MCF 10A (cell line): ENCODE measurements at places on chromosomes 2 and 18. TPM values are rescaled to one million over a fixed set of nuclear protein-coding genes. Genes with fewer than 3 reads are reported as not detected.

EPHA4 gene
- 1.9 and 2.0 TPM in 2 replicates for total RNA-seq

DNA sequence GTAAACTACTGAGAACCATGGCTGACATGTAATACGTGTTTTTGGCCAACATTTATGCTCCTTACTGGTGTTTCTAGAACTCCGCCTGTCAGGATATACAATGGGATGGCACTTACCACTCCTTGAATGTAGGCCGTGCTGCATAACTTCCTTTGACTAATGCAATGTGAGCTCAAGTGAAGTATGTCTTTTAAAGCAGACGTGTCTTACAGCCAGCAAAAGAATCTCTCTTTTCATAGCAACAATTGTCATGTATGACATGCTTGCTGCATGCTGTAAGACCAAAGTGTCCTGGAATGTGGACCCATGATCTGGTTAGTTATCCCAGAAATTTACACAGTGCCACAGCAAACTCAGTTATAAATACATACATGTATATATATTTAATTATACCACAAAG is 1202.7 kb upstream of the PIK3C3 start:
- no peaks in the 10 kb centered on the region for H3K27me3 ChIP-seq
- H3K27ac ChIP-seq: no peak overlapping the region
- no peaks in the 10 kb centered on the region for H3K4me1 ChIP-seq
- H3K36me3 ChIP-seq: no peaks in the 10 kb centered on the region

- no peak for DNase-seq
- peaks cover 4% of the 10 kb centered on the region for H3K4me1 ChIP-seq
- peak overlapping the region; percentile 28 for H3K27ac ChIP-seq
- H3K36me3 ChIP-seq: no peaks in the 10 kb centered on the region
- H3K4me3 ChIP-seq: no peak overlapping the region
Measured at GRCh38 chr2:150279686-150280085, 207.8 kb downstream of the RND3 start.

KCNG2 gene
- not detected in 2 replicates for total RNA-seq

- no peaks in the 10 kb centered on the region for H3K36me3 ChIP-seq
- DNase-seq: no peak
- H3K4me1 ChIP-seq: peaks cover 10% of the 10 kb centered on the region
- H3K27ac ChIP-seq: no peak overlapping the region
- no peak overlapping the region for H3K4me3 ChIP-seq
- no peaks in the 10 kb centered on the region for H3K27me3 ChIP-seq
Measured at GRCh38 chr2:33083699-33084387, 137.1 kb downstream of the LTBP1 start.

DNA sequence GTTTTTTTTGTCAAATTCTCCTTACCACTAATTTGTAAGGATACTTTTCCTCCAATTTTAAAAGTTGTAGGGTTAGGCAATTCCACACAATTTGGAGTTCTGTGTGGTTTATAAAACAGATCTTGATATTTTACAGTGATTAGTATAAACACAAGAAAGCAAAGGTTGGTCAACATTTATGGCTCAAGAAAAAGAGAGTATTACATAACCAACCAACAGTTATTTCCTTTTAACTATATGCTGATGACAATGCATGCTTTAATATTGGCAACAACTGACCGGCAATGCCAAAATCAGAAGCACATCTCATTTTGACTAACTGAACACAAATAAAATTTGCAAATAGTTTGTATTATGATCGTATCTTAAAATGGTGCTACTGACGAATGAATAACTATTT is 137.2 kb downstream of the CDH2 start:
- no peak overlapping the region for H3K27ac ChIP-seq
- DNase-seq: no peak
- H3K4me3 ChIP-seq: no peak overlapping the region
- no peaks in the 10 kb centered on the region for H3K36me3 ChIP-seq

RTKN gene
- 49.1 and 63.0 TPM in 2 replicates for total RNA-seq

DNA sequence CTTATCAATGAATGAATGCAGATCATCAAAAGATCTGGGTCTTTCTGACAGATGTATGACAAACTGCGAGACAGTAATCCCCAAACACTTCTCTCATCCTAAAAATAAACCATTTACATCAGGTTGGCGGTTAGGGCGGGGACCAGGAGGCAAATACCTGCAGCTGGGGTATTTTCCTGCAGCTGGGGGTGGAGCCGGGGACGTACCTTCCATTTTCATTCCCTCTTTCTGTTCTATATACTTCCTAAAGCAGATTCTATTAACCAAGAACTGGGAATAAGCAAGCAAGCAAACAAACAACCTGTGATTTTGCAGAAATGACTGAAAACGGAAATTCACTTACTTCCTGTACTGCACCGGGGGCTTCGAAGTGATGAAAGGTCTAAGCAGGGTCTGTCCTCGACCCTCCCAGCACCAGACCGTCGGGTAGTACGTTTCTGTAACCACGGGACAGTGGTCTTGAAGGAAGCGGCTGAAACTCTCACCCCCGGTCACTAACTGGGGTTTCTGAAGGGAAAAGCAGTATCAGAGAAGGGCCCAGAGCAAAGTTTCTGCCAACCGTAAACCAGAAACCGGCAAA is 1.2 kb downstream of the ABHD3 start:
- peak; percentile 26 for DNase-seq
- H3K4me3 ChIP-seq: peak overlapping the region; percentile 80
- no peaks in the 10 kb centered on the region for H3K27me3 ChIP-seq
- peaks cover 4% of the 10 kb centered on the region for H3K4me1 ChIP-seq
- no peaks in the 10 kb centered on the region for H3K36me3 ChIP-seq

GRCh38 chr18:58325494-58325893 is 281.5 kb downstream of the NEDD4L start:
- H3K27me3 ChIP-seq: no peaks in the 10 kb centered on the region
- H3K36me3 ChIP-seq: peaks cover 72% of the 10 kb centered on the region
- H3K27ac ChIP-seq: no peak overlapping the region
- peaks cover 14% of the 10 kb centered on the region for H3K4me1 ChIP-seq
- no peak overlapping the region for H3K4me3 ChIP-seq

DNA sequence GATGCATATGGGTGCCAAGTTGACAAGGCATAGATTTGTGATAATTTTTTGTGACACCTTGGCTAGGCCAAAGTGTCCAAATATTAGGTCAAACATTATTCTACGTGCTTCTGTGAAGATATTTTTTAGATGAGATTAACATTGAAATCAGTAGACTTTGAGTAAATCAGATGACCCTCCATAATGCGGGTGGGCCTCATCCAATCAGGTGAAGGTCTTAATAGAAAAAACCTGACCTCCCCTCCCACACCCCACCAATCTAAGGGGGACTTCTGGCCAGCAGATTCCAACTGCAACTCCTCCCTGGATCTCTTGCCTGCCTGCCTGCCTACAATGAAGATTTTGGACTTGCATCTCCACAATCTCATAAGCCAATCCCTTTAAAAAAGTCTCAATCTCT is 118.8 kb upstream of the LMAN1 start:
- no peak overlapping the region for H3K27ac ChIP-seq
- H3K36me3 ChIP-seq: no peaks in the 10 kb centered on the region
- no peak for DNase-seq
- H3K4me1 ChIP-seq: peaks cover 8% of the 10 kb centered on the region
- H3K27me3 ChIP-seq: no peaks in the 10 kb centered on the region

- no peak overlapping the region for H3K4me3 ChIP-seq
- H3K4me1 ChIP-seq: no peaks in the 10 kb centered on the region
- H3K27ac ChIP-seq: no peak overlapping the region
Measured at GRCh38 chr2:222506230-222506935, 82.0 kb downstream of the SGPP2 start.

ANKRD30BL gene
- total RNA-seq: not detected in 2 replicates

DNA sequence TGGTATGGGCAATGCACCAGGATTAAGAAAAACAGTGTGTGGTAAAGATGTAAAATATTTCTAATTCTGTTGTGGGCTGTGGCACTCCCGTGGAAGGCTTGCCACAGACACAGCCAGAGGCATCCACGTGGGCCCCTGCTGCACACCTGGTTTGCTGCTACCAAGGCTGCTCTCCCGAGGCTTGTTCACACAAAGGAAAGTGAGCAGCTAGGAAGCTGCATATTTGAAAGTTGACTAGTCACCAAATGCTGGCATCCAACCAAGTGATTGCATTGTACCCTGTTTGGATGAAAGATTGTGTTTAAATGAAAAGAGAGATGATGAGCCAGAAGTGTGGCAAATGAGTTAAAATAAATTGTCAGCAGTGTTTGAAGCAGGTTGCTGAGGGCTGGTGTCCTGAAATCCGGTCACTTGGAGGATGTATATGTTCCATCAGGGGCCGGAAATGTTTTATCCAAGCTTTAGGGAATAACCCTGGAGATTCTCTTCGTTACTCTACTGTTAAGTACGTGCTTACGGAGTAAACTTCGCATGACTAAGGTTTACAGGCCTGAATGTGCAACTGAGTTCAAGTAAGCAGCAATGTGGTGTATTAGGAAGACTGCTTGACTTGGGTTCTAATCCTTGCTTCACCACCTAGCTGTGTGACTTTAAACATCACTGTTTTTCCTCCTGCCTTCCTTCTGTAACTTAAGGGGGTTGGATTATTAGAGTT is 86.1 kb downstream of the MSH2 start:
- peak; percentile 95 for DNase-seq
- H3K4me1 ChIP-seq: peaks cover 12% of the 10 kb centered on the region

PUM2 gene
- total RNA-seq: 86.7 and 94.0 TPM in 2 replicates

DNA sequence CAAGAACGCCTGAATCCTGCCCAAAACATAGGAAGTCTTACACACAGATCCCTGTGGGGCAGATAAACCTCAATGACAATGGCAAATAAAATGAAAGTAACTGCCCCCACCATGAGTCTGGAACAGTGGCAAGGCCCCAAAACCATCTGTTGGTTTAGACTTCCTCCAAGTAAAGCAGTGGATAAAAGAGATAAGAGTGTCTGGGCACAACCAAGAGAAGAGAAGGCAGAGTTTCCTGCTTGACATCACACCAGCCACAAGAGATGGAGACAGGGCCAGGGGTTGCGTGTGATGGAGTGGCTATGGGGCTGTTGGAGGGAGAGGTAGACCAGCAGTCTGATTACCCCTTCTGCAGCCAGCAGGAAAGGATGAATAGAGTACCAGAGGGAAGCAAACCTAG is 212.1 kb upstream of the POU3F3 start:
- DNase-seq: no peak
- no peak overlapping the region for H3K27ac ChIP-seq
- no peaks in the 10 kb centered on the region for H3K4me1 ChIP-seq
